ENCODE measurements at places on chromosomes 3 and 15.
A peak's percentile ranks its signal among the peaks of the same experiment; 100 is the strongest.

DNA sequence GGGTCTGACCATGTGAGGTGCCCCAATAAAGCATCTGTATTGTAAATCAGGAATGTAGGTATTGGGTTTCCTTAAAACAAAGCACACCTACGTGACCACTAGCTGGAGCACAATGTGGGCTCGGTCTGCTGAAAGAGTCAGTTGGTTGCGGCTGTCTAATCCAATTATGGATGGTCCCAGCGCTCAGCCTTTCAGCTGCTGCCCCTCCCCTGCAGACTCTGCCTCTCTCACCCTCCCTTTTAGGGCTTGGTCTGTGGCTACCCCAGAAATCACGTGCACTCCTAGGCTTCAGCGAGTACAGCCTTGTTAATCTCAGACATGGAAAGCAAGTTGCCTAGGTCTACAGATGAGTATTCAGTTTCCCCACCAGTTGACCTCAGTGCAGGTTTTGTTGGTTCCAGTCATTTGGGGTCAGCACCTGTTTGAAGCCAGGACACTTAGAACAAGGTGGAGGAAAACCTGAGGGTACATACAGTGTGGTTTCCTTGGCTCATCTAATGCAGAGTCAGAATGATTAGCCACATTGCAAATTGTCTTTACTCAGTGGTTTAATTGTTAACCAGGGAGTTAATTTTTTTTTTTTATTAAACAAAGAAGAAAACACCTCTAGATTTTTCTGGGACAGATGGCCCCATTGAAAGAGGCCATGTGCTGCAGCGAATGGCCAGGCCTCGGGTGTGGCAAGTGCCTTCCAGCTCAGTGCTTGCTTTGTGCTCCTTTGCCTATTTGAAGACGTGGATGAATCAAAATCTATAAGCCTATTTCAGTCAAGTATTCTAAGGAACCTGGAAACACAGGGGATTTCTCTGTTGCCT is 137.7 kb downstream of the IGF1R start:
- DNase-seq: no peak

- no peak for DNase-seq
Observed at GRCh38 chr3:4091786-4092185, 211.4 kb upstream of the SETMAR start.

GRCh38 chr3:12139111-12139511 is 19.6 kb downstream of the TIMP4 start:
- peak; percentile 47 for DNase-seq

- DNase-seq: no peak
Observed at GRCh38 chr15:56254265-56254664, 10.6 kb upstream of the RFX7 start.

DNA sequence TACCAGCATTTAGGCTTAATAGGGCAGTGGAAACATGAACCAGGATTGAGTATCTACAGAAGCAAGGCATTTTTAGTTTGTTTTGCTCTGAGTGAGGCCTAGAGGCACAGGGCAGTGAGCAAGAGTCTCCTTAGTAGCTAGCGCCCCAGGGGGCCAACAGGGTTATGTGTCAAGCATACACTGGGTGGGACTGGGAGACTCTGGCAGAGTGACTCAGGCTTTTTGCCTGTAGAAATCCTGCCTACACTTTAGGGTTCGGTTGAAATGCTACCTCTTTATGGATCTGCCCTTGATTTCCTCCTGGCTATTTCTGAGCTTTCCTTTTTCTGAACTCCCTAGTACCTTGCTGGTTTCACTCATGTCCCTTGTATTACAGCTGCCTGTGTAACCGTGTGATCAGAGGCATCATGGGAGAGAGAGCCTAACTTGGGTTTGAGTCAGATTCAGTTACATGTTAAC is 72.2 kb downstream of the TOP2B start:
- DNase-seq: peak; percentile 84

DNA sequence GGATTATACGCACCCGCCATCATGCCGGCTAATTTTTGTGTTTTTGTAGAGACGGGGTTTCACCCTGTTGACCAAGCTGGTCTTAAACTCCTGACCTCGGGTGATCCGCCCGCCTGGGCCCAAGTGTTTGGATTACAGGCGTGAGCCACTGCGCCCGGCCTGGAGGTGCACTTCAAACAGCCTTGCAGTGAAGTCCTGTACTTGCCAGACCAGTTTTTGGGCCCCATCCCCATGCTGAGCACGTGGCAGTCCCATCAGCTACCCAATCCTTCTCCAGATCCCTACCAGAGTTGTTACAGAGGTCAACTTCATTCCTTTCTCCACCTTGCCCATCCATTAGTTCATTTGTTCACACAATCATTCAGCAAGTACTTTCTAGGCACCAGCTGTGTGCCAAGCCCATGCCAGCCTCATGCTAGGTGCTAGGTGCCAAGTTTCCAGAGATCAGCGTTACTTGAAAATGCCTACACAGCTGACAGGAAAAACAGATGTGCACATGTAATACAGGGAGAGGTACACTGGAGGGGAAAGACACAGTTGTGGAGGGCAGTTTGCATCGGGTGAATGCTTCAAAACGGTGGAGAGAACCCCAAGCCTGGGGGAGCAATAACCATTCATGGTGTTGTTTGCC is 2.2 kb downstream of the DNAH1 start:
- DNase-seq: peak; percentile 29

GRCh38 chr3:99953596-99953995 is 135.9 kb downstream of the CMSS1 start:
- DNase-seq: no peak

GRCh38 chr3:128473180-128473519 is 6.5 kb upstream of the DNAJB8 start:
- DNase-seq: no peak

- no peak for DNase-seq
Observed at GRCh38 chr3:105610473-105610872, 243.8 kb downstream of the ALCAM start.

DNA sequence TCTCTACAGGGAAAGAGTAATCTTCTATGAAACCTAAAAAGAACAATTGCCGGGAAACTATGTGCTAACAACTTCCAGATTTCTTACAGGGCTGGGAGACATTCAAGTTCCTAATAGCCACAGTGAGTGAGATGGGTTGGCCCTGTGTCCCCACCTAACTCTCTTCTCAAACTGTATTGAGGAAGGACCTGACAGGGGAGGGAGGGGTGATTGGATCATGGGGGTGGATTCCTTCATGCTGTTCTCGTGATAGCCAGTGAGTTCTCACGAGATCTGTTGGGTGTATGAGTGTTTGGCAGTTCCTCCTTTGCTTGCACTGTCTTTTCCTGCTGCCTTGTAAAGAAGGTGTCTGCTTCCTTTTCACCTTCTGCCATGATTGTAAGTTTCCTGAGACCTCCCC is 958.7 kb downstream of the AGBL1 start:
- DNase-seq: no peak

GRCh38 chr3:167936019-167936418 is 159.7 kb downstream of the GOLIM4 start:
- DNase-seq: no peak

- DNase-seq: peak; percentile 27
Observed at GRCh38 chr3:128489927-128490649, 2.9 kb downstream of the GATA2 start.

GRCh38 chr15:40594429-40594836 is 384 bp downstream of the KNL1 start:
- peak; percentile 52 for DNase-seq

- no peak for DNase-seq
Observed at GRCh38 chr3:73026111-73026759, 29.6 kb downstream of the PPP4R2 start.

DNA sequence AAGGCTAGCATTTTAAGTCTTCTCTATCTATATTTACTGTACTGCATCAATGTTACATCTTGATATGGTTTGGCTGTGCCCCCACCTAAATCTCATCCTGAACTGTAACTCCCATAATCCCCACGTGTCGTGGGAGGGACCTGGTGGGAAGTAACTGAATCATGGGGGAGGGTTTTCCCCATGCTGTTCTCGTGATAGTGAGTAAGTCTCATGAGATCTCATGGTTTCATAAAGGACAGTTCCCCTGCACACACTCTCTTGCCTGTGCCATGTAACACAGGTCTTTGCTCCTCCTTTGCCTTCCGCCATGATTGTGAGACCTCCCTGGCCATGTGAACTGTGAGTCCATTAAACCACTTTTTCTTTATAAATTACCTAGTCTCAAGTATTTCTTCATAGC is 161.5 kb downstream of the TBC1D5 start:
- no peak for DNase-seq

DNA sequence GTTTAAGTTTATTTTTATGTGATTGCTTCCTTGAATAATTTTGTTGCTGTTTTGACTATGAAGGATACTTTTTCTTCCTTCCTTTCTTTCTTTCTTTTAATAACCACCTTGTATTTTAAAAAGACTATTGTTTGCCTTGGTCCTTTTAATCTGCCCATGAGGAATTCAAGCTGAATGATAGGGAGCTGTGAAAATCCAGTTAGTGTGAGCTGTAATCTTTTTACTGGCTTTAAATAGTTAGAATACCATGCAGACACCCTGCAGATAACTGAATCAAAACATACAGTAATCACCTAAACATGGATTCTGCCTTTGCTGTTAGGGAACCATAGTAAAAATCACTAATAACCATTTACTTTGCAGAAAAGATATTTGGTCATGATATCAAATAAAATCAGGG is 110.7 kb downstream of the RSRC1 start:
- DNase-seq: no peak

DNA sequence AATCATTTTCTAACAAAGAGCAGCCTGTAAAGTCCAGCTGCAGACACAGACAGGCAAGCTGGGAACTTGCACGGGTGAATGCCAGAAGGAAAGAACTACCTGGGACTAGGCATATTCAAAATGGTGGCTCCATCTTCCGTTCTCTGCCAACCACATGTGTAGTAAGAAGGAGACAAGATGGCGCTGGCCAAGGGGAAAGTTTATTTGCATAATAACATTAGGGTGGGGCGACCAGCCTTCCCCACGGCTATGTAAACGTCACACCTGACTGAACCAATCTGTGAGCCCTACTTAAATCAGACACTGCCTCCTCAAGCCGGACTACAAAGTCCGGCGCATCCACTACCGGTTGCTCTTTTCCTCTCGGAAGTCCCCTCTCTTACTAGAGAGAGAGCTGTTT is 130.8 kb downstream of the SNRK start:
- DNase-seq: no peak

- DNase-seq: no peak
Observed at GRCh38 chr3:174382878-174383277, 476.3 kb upstream of the NAALADL2 start.

DNA sequence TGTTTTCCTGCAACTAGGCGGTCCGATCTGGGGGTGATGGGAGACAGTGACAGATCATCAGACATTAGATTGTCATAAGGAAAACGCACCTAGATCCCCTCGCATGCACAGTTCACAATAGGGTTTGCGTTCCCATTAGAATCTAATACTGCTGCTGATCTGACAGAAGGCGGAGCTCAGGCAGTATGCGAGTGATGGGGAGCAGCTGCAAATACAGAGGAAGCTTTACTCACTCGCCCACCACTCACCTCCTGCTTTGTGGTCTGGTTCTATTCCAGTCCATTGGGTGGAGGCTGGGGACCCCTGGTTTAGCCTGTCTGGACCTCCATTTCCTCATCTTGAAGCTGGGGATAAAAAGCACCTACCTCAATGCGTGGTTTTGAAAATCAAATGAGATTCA is 437.5 kb upstream of the PROK2 start:
- no peak for DNase-seq

DNA sequence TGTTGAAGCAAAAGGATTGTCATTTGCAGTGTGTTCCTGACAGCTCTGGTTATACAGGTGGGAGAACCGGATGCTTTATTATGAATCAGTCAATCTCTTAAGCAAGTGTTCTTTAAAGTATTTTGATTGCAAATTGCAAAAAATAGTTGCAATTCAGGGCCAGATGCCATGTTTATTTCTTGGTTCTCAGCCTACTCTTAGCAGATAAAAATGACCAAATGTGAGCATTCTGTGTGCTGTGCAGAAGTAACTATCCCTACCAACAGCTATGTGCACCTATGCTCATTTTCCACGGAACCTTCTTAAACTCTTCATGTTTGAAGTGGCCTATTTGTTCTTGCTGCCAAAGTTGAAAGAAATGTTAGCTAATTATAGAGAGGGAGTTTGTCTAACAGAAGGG is 262.3 kb upstream of the RASGRP1 start:
- DNase-seq: no peak

DNA sequence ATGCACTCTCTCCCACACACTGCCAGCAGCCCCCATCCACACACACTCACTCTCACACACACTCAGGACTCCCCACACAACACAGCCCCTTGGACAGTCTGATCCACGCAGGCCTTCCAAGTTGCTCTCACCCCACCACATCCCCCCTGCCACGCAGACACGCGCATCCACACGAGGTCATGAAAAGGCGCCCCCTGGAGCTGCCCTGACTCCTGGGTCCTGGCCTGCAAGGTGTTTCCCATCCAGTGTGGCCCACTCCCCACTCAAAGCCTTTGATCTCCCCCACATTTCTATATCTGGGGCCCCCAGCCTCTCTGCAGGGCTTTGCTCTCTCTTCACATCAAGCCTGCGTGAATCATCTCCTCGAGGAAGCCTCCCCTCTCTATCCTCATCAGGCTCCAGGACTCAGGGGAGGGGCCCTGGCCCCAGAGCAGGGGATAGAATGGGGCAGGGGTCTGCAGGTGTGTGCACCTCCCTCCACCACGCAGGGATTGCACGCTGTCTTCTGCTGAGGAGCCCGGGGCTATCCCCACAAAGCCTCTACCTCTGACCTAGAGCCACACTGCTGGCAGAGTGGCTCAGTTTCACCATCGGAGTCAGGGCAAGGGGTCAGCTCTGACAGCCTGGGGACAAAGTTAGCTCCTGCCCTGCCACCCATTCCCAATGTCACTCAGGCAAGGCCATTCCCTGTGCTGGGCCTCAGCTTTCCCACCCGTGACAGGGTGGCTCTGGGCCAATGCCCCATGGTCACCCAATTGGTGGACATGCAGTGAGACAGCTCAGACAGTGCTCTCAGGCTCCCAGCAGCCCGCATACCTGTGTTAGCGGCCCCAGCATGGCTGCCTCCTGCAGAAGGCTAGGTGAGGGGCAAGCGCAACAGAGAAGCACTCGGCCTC is 6.4 kb downstream of the MYL3 start:
- DNase-seq: no peak

Measured in epithelial cell of esophagus (primary cell).